ENCODE measurements at places on chromosomes 2 and 18.
A peak's percentile ranks its signal among the peaks of the same experiment; 100 is the strongest.

- DNase-seq = peak; percentile 39
Observed at GRCh38 chr2:196989496-196989895, 63.0 kb upstream of the PGAP1 start.

- DNase-seq = no peak
Observed at GRCh38 chr2:239820836-239821693, 204.1 kb downstream of the NDUFA10 start.

GRCh38 chr2:133624551-133624950, 56.3 kb upstream of the NCKAP5 start:
- no peak for DNase-seq

DNA sequence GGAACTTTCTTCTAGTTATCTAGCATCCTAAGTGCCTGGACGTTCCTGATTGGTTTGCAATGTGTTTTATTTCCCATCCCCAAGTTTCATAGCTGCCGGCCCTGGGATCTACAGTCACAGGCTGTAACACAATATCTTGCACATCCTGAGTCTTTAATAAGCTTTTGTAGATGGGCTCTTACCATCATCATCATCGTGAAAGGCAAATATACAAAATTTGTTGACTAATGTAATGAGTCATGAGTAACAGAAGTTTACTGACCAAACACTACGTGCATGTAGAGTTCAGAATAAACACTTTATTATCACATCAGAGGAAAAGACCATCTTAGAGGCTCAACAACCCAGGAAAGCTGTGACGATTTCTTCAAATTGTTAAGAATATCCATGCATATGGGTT, 8.1 kb upstream of the TYMS start:
- no peak for DNase-seq
